Epithelial cell of alveolus of lung (primary cell): ENCODE measurements at places on chromosomes 12 and 14. TPM values are rescaled to one million over a fixed set of nuclear protein-coding genes. Genes with fewer than 3 reads are reported as not detected.

The SLCO1A2 gene
- total RNA-seq = not detected in 2 replicates

The EXOC3L4 gene
- not detected in 2 replicates for total RNA-seq

The LBHD2 gene
- total RNA-seq = not detected in 2 replicates

The PPP1R13B gene
- 1.3 and 1.4 TPM in 2 replicates for total RNA-seq

The CCNB1IP1 gene
- 80.0 and 116 TPM in 2 replicates for total RNA-seq

The AMIGO2 gene
- 1.4 and 33.6 TPM in 2 replicates for total RNA-seq

The GALNT16 gene
- 0.48 and 1.0 TPM in 2 replicates for total RNA-seq

The SVOP gene
- not detected in 2 replicates for total RNA-seq

The HAL gene
- total RNA-seq = 0.48 TPM in 1 of 2 replicates, not detected in the other

The C1R gene
- 250 and 966 TPM in 2 replicates for total RNA-seq

The PRICKLE1 gene
- 5.7 and 30.8 TPM in 2 replicates for total RNA-seq

The ETFBKMT gene
- 1.9 and 2.3 TPM in 2 replicates for total RNA-seq

The LRRIQ1 gene
- total RNA-seq = 0.13 and 0.48 TPM in 2 replicates

The IRF2BPL gene
- 44.9 and 99.9 TPM in 2 replicates for total RNA-seq

The GUCY2C gene
- not detected in 2 replicates for total RNA-seq

The SMOC1 gene
- 2.2 and 4.0 TPM in 2 replicates for total RNA-seq

The TMEM253 gene
- not detected in 2 replicates for total RNA-seq

The ALDH6A1 gene
- 14.1 and 24.8 TPM in 2 replicates for total RNA-seq

The SLC25A47 gene
- total RNA-seq = 0.48 TPM in 1 of 2 replicates, not detected in the other

The AKAP3 gene
- total RNA-seq = 0.26 and 5.2 TPM in 2 replicates
